Stimulated activated CD8-positive, alpha-beta memory T cell treated with anti-CD3 and anti-CD28 coated beads, Interleukin-4, amount 100 ng/mL, for 1 hour (primary cell): ENCODE measurements at places on chromosomes 13 and 19.

- no peak for DNase-seq
Measured at GRCh38 chr19:9009431-9009830, 778 bp downstream of the MUC16 start.

DNA sequence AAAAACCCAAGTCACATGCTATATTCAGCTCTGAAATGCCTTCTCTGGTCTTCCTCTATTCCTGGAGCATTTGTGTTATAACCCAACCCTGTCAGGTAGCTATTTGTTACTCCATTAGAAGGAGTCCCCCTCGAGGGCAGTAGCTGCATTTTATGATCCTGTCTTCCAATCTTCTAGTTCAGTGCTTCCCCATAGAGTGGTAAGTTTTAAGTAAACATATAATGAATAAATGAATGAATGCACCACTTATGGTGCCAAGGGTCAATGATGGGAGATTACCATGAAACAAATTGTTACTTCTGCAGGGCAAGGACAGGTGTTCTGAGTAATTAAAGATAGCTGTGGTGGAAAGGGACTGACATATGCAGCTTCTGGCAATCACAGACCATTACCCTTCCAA, 4.0 kb downstream of the RASL11A start:
- DNase-seq = no peak

DNA sequence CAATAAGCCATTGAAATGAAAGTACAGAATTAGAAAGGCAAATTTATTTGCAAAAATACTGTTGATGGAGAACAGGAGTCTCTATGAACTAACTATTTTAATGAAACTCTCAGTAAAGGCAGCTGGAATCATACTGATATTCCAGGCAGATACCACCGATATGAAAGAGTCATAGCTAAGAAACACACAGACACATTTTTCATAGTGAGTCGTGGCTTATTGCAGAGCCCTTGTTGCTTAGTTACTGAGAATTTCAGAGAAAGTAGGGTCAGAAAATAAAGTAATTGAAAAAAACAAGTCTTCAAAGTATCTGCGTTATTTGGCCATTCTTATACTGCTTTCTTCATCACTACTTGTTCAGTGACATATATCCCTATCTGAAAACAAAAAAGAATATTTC, 1890.9 kb downstream of the PCDH9 start:
- DNase-seq = no peak

GRCh38 chr13:88248393-88248792, 577.2 kb downstream of the SLITRK5 start:
- DNase-seq = no peak

GRCh38 chr13:95184317-95184716, 116.9 kb downstream of the ABCC4 start:
- DNase-seq = no peak

DNA sequence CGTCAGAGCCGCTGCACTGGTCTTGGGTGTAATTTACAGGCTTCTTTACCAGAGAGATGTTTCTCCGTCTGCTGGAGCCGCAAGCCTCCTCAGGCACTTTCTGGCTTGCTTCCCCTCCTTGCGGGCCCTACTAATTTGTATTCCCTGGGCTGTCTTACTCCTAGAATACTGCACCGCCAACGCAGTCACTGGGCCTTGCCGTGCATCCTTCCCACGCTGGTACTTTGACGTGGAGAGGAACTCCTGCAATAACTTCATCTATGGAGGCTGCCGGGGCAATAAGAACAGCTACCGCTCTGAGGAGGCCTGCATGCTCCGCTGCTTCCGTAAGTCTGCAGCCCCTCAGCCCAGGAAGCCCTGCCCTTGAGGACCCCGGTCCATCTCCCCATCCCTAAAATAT, 14.1 kb upstream of the C19orf33 start:
- no peak for DNase-seq

- no peak for DNase-seq
Measured at GRCh38 chr19:11025997-11026396, 63.3 kb upstream of the LDLR start.

DNA sequence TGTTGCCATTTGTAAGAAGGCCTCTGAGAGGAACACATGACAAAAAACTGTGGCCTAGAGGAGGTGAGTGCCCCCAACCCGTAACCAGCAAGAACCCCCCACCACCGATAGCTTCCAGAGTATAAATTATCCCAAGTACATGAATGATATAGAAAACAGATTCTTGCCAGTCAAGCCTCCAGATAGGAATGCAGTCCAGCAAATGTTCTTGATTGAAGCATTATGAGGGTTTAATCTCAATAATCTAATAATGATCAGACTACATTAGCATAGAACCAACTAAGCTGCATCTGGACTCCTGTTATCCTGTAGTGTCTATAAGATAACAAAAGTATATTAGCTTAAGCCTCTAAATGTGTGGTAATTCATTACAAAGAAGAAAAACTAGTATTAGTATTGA, 908.9 kb upstream of the ATXN8OS start:
- no peak for DNase-seq

DNA sequence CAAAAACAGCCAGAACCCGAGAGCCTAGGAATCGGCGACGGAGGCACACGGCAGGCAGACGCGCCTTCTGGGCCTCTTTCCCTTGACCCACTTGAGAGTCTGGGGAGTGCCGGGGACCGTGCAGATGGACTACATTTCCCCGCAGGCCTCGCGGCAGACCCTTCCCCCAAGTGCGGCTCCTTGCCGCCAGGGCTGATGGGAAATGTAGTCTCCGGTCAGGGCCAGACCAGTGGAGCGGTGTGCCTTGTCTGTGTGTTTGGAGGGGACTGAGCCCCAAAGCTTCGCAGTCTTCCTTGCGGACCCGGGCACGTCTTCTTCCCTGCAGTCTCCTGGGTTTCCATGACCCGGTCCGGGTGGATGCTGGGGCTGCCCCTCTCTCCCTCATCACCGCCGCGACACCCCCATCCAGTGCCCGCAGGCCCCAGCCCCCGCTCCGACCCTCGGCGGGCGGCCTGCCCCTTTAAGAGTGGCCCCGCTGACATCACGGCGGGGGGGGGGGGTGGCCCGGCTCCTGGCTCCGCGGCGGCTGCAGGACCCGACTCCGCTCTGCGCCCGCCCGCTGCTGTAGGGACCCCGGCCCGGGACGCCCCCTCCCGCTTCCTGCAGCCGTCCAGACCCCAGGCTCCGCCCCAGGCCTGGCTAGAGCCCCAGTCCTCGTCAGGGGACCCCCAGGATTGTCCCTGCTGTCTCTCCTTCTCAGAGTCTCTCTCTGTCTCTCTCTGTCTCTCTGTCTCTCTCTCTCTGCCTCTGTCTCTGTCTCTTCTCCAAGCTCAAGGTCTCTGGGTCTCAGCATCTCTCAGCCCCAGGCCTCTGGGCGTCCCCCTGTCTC, 758 bp upstream of the CACNG7 start:
- no peak for DNase-seq

DNA sequence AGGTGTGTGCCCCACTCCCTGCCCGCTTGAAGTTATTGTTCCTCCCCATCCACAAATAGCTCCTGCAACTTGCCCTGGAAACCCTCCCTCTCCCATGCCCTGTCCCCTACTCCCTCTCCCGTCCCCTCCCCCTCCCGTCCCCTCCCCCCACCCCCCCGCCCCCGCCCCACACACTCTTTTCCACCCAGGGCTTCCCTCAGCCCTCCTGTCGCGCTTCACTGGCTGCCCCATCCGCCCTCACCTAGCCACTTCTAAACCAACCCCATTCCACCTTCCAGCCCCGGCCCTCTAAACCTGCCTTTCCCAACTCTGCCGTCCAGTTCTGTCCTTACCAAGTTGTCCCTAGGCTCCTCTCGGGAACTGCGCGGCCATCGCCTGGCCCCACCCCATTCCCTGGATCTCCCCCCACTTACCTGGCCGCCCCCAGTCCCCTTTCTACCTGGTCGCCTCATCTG, 993 bp downstream of the RGL3 start:
- no peak for DNase-seq

DNA sequence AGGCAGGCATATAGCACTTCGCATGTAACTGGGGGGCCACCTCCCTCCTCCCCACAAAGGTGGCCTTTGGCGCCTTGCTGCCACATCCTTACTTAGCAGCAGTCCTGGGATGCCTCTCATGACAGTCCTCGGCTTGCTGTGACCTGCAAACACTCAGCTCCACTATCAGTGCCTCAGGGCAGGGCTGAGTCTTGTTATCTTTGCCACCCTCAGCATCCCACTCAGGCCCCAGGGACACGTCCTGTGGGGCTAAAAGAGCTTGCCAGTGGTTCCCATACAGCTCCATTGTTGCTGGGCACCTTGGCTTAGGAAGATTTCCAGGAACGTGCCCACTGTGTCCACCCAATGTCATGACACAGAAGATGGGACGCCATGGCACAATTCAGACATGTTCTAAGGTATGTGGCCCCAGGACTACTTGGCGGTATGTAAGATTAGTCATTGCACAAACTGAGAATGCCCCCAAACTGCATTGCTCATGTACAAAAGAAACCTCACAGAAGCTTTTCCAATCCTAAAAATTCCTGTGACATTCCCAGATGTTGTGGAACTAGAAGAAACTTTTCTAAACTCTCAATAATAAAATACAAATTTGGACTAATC, 16.3 kb downstream of the DOCK9 start:
- no peak for DNase-seq

DNA sequence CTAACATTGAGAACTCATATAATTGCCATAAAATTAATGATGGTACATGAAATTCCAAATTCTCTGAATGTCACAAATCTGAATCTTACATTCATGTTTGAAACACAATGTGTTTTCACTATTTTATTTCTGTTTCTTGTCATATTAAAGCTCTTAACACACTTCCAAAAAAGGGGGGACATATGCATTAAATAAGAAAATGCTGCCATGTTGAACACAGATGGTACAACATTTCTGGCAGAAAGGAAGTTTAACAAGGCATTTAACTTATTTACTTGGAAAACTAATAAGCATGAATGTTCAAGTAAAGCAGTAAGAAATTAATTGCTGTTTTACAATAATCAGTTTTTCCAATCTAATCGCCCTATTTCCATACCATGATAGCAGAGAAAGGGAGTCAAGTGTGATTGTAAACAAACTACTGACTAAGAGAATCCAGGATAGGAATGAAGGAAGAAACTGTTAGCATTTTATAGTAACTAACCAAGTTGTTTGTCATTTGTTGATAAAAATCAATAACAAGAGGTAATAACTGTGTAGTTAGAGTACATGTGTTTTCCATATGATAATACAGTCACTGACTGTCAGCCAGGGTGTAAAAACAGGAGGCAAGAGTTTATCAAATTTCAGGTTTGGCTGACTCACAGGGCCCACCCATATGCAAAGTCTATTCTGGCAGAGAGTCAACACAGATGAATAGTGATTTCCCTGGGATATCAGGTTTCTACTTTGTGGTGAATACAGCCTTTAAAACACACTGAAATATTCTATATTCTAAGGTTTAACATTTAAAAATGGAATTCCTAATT, 5.7 kb upstream of the FOXO1 start:
- no peak for DNase-seq

DNA sequence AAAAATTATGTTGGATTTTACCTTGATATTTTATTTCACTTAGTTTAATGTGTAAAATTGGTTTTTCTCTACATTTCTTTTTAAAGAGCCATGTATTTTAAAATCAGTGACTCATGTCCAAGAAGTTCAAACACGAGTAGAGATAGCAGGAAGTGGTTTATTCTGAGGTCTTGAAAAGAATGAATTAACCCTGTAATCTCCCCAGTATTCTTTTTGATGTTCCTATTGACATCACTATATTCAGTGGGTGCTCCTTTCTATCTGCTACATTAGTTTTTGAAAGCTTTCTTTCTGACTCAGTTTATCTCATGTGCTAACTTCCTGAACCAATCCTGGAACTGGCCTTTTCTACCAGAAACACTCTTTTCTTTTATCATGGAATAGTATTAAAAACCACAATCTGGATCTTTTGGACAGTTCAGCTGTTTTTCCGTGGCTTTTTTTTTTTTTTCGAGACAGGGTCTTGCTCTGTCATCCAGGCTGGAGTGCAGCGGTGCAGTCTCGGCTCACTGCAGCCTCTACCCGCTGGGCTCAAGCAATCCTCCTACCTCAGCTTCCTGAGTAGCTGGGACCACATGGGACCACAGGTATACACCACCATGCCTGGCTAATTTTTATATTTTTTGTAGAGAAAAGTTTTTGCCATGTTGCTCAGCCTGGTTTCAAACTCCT, 114.9 kb downstream of the PCCA start:
- DNase-seq = no peak

DNA sequence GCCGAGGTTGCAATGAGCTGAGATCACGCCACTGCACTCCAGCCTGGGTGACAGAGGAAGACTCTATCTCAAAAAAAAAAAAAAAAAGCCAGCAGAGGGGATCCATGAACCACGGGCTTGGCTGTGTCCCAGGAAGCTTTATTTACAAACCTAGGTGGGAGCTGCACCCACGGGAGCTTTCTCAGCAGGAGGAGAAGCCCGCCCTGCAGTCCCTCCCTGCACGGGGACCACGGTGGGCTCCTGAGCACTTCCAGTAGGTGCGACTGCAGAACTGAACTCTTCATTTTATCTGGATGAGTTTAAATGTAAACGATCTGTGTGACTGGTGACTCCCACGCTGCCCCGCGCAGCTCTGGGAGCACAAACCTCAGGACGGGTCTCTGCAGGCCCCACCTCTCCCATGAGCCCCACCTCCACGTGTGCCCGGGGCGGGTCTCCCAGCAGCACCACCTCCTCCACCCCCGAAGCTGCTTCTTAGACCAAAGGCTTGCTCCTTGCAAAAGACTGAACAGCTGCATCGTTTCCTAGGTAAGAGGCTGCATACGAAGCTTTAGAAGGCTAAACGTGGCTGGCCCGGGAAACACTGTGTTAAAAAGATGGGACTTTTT, 66.4 kb downstream of the SPACA7 start:
- no peak for DNase-seq

DNA sequence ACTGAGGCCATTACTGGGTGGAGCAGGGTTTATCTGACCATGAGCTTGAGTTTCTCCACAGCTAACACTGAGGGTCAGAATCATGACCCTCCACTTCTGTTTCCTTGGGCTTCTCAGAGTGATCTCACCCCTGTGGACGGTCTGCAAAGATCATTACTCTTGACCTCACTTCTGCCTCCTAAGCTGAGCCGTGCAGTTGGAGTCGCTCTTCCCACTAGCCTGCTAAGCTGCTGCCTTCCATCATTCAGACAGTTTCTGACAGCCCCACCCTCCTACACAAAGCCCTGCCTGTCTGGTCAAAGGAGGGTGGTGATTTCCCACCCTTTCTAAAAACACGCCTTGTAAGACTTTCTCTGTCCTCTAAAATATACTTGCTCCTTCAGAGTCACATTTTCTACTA, 9.3 kb upstream of the FRY start:
- DNase-seq = no peak

- no peak for DNase-seq
Measured at GRCh38 chr13:36553491-36553890, 120.3 kb upstream of the SERTM1 start.

GRCh38 chr19:51687791-51688670, 5.1 kb upstream of the SPACA6 start:
- no peak for DNase-seq

- no peak for DNase-seq
Measured at GRCh38 chr13:29435125-29435911, 160.2 kb downstream of the SLC7A1 start.

GRCh38 chr19:33724721-33725060, 72.0 kb upstream of the KCTD15 start:
- DNase-seq = no peak

GRCh38 chr13:111242585-111242984, 77.9 kb upstream of the TEX29 start:
- no peak for DNase-seq

GRCh38 chr19:8505680-8506401, 3.4 kb upstream of the PRAM1 start:
- DNase-seq = peak; percentile 52

- no peak for DNase-seq
Measured at GRCh38 chr19:45815481-45816216, 541 bp upstream of the RSPH6A start.

- DNase-seq = no peak
Measured at GRCh38 chr13:32045537-32045936, 14.0 kb downstream of the FRY start.
